ENCODE measurements at places on chromosomes 5 and 9.

GRCh38 chr9:82820186-82820585, 242.8 kb downstream of the RASEF start:
- no peak for DNase-seq

DNA sequence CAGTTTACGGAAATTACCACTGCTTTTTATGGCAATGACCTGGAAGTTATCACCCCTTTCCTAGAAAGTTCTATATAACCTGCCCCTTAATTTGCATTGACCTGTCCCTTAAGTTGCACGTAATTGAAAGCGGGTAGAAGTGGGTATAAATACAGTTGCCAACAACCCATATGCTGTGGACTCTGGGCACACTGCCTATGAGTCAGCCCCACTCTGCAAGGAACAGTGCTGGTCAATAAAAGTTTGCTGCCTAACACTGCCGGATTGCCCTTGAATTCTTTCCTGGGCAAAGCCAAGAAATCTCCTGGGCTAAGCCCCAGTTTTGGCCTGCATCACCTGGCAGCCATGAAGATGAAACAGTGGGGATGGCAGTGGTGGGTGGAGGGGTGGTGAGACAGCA, 23.9 kb upstream of the CLPTM1L start:
- no peak for DNase-seq

DNA sequence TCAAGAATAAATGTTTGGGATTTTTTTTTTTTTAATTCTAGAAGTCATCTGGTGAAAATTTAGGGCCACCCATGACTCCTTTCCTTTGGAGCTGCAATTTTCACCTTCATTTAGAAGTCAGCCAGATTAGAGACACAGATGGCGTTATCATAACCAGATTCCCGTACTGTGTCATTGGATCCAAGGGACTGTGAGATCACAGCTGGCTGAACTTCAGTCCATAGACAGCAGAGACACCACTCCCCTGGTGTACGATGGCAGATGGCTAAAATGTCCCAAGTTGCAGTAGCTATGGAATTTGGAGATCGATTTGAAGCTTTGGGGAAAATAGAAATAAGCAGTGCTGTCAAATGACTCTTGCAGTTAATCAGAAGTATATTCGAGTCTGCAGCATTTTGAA, 216.3 kb downstream of the RFK start:
- no peak for DNase-seq

DNA sequence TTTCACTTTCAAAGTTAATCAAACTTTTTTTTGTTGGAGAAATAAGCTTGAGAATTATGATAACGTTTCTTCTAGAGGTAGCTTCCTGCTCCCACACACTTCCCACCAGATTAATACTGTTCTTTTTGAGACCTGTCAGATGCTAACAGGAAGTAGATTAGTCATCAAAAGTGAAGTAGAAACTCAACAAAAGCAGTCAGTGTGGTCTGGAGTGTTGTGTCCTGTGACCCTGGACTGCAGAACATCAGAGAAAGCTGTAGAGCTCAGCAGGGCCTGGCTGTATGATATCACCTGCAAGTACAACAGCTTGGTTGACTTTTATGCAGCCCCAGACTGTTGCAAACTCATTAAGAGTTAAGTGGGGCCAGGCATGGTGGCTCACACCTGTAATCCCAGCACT, 495.7 kb upstream of the CYLC2 start:
- no peak for DNase-seq

GRCh38 chr5:94778732-94779131, 160.3 kb downstream of the SLF1 start:
- DNase-seq = no peak

Data from activated CD4-positive, alpha-beta T cell treated with anti-CD3 and anti-CD28 coated beads, Interleukin-2, amount 50 U/mL, for 4 hours (primary cell).